Activated naive CD4-positive, alpha-beta T cell (primary cell): ENCODE measurements at places on chromosomes 11 and 22.

DNA sequence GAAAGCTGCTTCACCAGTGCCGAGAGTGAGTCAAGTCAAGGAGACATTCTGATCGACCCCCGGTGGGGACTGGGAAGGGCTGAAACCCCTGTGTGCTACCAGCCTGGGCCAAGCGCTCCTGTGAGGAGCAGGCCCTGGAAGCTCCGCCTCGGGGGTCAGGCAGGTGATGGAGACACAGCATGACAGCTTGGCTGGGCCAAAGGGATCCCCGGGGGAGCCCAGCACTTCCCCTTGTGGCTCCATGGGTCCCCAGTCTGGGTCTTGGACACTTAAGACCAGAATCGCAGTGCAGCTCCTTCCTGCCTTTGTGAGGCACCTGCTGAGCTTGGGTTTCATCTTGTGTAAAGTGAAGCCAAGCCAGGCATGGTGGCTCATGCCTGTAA lies 89.2 kb downstream of the MORC2 start:
- no peak for DNase-seq

DNA sequence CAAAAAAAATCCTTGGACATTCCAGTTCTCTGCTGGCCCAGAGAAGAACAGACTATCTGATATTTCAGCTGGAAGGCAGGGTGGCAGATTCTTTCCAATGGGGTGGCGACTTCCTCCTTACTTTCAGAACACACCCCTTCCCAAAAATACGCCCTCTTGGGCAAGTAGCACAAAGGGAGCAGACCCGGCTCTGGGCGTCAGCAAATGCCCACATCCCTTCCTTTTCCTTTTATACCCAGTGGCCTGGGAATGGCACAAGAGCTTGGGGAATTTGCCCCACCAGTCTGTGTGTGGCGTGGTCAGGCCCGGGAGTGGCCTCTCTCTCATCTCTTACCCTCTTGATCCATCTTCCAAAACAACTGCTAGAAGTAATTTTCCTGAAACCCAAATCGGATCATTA lies 33.0 kb upstream of the NUP160 start:
- no peak for DNase-seq

DNA sequence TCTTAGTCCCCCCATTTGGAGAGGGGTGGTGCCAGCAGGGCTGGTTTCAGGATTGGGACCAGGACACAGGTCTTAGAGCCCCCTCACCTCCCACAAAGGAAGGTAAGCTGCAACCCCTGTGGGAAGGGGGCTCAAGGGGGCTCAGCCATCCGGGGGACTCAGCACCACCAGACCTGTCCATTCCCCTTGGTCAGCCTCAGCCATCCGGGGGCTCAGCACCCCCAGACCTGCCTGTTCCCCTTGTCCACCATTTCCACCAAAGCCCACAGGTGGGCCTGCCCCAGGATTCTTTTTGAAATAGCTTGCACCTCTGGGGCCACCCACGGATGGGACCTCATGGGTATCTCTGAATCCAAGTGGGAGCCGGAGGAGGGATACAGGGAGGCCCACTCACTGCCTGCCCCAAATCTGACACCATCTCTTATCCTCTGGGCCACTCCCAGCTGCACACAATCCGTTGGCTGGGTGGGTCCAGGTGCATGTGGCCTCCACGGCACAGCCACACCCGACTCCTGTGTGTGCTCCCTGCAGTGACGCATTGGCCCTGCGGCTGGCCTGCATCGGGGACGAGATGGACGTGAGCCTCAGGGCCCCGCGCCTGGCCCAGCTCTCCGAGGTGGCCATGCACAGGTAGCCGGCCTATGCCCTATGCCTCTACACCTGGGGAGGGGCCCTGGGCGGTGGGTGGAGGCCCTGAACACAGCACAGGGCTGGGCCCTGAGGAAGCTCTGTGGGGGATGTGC lies 15.9 kb downstream of the MCAT start:
- no peak for DNase-seq

GRCh38 chr11:33893711-33894397 lies 2.0 kb upstream of the LMO2 start:
- DNase-seq = peak; percentile 19

GRCh38 chr11:3107608-3108182 lies 50.5 kb upstream of the CARS1 start:
- DNase-seq = no peak

DNA sequence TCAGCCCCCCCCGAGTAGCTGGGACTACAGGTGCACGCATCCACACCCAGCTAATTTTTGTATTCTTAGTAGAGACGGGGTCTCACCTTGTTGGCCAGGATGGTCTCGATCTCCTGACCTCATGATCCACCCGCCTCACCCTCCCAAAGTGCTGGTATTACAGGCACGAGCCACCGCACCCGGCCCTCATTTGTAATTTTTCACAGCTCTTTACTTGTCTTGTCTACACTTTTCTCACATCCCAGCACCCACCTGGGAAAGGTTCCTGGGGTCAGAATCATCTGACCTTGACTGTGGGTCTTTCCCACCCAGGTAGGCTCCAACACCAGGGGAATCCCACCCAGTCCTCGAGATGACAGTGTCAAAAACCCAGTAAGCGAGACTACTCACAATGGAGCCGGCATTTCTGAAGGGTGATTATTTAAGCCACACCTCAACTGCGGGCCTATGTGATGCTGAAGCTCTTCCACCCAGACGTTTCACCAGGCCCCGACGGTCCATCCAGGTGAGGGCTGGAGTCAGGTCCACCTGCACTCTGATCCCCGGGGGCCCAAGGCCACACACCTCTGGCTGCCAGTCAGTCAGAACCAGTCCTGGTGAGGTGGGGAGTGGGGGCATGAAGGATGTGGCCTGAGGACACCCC lies 23.4 kb downstream of the CELSR1 start:
- DNase-seq = no peak

DNA sequence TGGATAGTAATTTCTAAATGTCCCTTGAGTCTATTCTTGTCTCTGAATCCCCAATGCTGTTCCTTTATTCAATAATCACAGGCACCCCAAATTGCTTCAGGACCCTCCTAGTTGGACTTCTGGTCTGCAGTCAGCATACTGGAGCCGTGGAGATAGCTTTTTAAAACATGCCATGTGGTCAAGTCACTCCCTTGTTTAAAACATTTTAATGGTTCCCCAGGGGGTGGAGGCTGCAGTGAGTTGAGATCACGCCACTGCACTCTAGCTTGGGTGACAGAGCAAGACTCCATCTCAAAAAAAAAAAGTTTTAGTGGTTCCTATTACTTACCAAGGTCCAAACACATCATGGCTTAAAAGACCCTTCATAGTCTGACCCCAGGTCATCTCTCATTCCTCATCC lies 220.3 kb downstream of the ADAMTS15 start:
- DNase-seq = no peak

GRCh38 chr11:108693852-108694251 lies 29.0 kb downstream of the DDX10 start:
- DNase-seq = no peak

- no peak for DNase-seq
These were observed 70.4 kb downstream of the NCAPD3 start for GRCh38 chr11:134153147-134153905.

GRCh38 chr11:102983486-102983885 lies 28.0 kb upstream of the MMP13 start:
- DNase-seq = no peak

GRCh38 chr22:19039796-19040280 lies 82.4 kb downstream of the DGCR2 start:
- DNase-seq = no peak

DNA sequence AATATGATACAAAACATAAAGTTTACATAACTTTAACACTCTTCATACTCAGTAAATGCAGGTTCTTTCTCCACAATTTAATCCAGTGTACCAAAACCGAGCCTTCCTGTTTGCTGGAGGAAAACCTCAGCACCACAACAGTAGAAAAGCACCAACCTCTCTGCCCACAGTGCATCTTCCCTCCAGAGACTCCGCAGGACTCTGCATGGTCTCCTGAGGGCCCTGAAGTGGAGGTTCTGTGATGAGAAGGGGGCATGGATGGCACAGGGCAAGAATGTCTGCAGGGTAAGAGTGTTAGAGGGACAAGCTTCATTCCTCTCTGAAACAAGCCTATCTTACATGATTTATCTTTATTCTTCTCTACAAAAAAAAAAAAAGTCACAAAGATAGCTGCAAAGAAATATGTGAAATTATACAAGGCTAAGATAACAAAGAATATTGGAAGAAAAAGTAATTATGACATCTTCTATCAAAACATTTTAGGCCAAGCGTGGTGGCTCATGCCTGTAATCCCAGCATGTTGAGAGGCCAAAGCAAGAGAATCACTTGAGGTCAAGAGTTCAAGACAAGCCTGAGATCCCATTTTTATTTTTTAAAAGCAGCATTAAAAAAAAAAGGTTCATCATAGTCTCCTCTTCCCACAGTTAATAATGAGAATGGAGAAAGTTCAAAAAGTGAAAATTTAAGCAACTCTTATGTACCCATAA lies 102.0 kb downstream of the VPREB1 start:
- DNase-seq = no peak

DNA sequence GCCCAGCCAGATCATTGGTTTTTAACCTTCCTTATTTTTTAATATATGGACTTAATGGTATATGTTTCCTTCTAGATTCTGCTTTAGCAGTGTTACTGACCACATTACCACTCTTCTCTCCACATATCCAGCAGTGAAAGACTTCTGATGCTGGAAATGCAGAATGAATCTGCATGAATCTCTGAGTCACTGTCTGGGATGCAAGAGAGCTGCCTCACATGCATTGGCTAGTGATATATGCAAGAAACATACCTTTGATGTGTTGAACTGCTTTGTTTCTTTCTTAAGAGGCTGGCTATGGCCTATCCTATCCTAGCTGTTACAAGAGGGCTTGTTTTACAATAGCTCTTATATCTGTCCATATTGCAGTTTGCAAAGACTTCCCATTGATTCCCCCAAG lies 16.6 kb upstream of the AMPD3 start:
- DNase-seq = no peak

DNA sequence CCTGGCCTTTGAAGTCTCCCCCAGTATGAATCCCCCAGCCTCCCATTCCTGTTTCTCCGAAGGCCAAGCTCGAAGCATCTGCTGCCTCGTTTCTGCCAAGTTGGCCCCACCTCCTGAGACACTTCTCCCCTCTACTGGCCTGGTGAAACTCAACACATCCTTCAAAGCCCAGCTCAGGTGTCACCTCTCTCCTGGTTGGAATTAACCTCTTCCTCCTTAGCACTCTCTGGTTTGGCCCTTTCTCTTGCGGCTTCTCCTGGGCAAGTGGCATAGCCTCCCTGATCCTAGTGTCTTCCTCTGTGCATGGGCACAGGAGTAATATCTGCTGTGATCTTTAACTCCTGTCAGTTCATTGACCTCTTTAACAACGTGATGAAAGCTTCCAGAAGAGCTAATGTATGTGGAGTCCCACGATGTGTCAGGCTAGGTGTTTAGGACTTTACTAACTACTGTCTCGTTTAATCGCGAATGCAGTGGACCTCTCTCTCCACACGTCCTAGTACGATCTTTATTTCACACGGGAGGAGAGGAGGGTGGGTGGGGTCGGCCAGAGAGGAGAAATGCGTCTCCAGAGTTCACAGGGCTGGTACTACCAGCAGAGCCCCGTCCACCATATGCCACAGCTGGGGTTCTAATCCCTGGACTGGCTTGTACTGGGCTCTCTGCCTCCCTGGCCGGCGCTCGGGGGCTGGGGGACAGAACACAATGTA lies 826 bp upstream of the PTPRJ start:
- no peak for DNase-seq

- peak; percentile 19 for DNase-seq
These were observed 29.0 kb upstream of the NAP1L4 start for GRCh38 chr11:3021125-3021524.

GRCh38 chr22:17430412-17430811 lies 61.2 kb downstream of the CECR2 start:
- no peak for DNase-seq

DNA sequence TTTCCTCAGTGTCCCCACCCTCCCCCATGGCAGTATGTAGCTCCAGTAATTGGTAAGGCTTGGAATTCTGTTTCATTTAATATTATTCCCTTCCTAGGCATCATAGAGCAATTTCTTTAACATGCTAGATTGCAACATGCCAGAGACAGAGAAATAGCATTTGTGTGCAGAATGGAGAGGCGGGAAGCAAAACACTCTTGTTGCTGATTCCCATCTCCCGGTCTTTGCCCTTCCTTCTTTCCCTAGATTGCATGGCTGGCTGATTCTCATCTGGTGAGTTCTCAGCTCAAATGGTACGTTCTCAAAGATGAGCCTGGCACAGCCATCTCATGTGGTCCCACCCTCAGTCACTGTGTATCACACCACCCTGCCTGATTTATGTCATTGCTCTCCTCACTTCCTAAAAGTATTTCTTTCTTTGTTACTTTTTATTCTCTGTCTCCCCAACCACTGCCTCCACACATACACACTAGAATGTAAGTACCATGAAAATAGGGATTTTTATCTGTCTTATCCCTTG lies 66.9 kb downstream of the ARFGAP2 start:
- no peak for DNase-seq

GRCh38 chr11:115383431-115383830 lies 120.8 kb downstream of the CADM1 start:
- DNase-seq = no peak

DNA sequence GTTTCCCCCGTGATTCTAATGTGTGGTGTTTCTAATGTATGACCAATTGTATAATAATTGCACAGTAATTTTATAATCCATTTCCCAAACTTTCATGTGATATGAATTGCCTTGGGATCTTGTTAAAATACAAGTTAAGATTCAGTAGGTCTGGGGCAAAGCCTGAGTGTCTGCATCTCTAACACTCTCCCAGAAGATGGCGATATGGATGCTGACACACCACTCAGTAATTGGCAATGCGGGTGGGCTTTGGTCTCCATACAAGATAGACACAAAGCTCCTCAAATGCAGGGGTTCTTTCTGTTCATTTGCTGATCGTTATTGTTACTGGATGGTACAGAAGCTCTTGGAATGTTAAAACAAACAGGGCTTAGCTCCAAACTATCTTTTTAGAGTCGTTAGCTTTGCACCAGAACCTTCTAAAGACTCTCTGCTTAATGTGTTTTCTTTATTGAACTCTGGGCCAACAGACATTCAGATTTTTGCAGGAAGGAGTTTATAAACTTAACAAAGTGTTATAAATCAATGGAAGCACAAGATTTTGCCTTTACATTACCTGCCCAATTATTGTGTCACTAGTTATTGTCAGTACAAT lies 45.4 kb upstream of the ANO3 start:
- DNase-seq = no peak

GRCh38 chr11:12029738-12030363 lies 21.4 kb upstream of the DKK3 start:
- DNase-seq = no peak

DNA sequence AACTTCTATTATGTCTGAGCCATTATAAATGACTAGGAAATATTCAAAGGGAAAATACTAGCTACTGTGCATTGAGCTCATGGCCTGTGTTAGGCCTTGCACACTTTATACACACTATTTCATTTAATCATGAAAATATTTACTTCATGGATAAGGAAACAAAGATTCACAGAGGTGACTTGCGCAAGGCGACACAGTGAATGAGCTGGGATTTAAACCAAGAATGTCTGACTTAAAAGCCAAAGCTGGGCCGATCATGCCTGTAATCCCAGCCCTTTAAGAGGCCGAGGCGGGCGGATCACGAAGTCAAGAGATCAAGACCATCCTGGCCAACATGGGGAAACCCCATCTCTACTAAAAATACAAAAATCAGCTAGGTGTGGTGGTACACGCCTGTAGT lies 231.5 kb downstream of the MIAT start:
- no peak for DNase-seq
